Activated T-cell treated with anti-CD3 and anti-CD28 coated beads for 4 hours (primary cell): ENCODE measurements at places on chromosomes 6 and 20.

DNA sequence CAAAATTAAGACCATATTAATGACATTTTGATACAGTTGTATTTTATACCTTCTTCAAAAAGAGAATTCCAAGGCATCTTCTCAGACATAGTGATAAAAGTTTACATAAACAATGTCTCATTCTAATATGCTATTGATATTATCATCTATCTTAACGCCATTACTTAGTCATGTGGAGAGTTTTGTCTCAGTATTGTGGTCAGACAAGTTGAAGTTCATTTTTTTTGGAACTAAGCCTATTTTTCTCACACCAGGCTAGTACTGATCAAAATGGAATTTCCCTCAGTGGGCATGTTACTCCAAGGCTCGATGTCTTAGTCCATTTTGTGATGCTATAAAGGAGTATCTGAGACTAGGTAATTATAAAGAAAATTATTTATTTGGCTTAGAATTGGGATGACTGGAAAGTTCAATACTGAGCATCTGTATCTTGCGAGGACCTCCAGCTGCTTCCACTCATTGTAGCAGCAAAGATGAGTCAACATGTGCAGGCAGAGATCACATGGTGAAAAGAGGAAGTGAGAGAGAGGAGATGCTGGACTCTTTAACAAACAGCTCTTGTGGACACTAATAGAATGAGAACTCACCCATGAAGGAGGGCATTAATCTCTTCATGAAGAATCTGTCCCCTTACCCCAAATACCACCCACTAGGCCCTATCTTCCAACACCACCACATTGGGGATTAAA, 825.5 kb upstream of the MANEA start:
- DNase-seq = no peak

GRCh38 chr6:114033606-114034005, 62.7 kb upstream of the HDAC2 start:
- no peak for DNase-seq

- no peak for DNase-seq
These were observed 34.6 kb upstream of the SPACA1 start for GRCh38 chr6:88013015-88013414.

DNA sequence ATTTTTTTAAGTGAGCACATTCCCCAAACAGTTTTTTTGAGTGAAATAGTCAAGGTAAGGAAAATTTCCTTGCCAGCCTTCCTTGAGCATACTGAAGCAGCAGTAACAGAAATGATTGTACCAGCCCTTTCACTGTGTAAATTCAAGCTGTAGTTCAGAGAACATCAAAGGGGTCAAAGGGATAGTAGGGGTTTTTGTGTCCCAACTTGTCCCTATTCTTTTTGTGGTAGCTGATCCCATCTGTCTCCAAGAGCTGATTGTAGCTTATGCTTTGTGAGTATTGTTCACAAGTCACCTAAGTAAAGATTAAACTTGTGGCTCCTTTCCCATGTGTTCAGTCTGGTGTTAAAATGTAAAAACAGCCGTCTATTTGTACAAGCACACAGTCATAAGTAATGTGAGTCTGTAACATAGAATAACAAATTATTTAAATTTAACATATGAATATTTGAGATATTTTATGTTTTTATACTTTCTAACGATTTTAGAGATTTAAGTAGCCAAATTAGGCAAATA, 185.0 kb downstream of the CENPW start:
- DNase-seq = no peak
